ENCODE measurements at places on chromosomes 13 and 19. TPM values are rescaled to one million over a fixed set of nuclear protein-coding genes. Genes with fewer than 3 reads are reported as not detected.

DNA sequence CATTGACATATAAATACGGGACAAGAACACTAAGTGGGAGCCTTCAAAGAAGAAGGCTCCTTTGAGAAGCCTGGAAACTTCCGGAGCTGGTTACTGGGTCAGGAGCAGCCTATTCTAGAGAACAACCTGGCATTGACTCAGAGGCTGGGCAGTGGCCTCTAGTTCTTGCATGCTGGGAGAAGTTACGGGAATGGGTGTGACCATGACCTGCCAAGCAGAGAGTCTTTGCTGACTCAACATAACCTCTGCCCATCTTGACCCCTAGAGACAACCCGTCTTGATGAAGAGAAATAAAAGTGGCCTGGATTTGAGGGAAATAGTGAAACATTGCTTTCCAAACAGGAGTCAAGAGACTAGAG is 21.0 kb downstream of the STARD13 start:
- DNase-seq = no peak

DNA sequence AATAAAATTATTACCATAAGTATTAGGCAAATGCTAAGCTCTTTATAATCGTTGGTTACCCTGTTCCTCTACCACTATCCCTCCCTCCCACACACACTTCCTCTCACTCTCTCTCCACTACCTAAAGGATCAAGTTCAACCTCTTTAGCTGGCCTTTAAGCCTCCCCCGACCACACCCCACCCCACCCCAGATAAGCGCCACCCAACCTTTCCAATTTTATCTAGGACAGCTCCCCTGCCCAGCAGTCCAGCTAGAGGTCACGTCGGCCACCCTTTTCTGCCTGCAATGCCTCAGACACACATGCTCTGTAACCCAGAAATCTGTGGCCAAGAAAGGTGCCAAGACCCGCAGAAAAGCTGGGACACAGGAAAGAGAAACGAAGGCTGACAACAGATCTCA is 1.1 kb downstream of the LYPD4 start:
- no peak for DNase-seq

- no peak for DNase-seq
Measured at GRCh38 chr19:43504426-43505185, at the start of gene PHLDB3. TSS of gene PHLDB3 (minus strand) at chr19:43504746. CDS start at chr19:43504118, 628 bp downstream.

DNA sequence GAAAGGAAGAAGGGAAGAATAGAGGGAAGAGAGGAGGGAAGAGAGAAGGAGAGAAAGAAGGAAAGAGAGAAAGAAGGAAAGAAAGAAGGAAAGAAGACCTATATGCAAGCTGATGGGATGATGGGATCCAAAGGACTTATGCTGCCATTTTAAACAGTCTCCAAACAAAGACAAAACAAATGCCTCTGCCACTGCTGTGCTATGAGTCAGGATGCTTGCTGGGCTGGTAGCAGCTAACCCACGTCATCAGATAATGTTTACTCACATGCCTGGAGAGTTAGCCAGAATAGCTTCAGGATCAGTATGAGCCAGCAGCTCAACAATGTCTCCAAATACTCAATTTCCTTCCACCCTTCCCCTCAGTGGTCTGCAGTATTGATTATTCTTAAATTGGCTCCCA is 12.0 kb upstream of the ZNF274 start:
- no peak for DNase-seq

GRCh38 chr13:47859165-47859564 is 141.9 kb downstream of the SUCLA2 start:
- no peak for DNase-seq

- no peak for DNase-seq
Measured at GRCh38 chr13:29449726-29450125, 145.8 kb downstream of the SLC7A1 start.

DNA sequence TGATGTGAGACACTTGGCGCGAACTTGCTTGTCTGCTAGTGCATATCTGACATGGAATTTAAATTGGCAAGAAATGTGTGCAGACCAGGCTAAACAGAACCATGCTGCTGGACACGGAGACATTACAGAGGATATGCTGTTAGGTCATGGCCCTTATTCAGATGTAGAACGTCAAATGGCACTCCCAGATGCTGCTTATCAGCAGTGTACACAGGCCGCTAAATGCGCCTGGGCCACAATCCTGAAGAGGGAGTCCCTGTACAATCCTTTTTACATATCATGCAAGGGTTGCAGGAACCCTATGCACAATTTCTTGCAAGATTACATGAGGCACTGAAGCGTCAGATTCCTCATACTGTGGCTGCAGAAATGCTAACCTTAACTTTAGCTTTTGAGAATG is 9.3 kb downstream of the ZNF350 start:
- no peak for DNase-seq

GRCh38 chr19:4694211-4694987 is 24.3 kb upstream of the MYDGF start:
- no peak for DNase-seq

DNA sequence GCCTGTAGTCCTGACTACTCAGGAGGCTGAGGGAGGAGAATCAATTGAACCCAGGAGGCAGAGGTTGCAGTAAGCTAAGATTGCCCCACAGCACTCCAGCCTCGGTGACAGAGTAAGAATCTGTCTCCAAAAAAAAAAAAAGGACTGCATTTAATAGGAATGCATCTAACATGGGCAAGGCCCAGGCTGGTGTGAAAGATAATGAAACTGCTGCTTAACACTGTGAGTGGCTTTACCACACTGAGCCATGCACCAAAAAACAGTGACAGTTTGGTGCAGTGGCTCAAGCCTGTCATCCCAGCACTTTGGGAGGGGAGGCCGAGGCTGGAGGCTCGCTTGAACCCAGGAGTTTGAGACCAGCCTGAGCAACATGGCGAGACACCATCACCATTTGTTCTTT is 8.6 kb downstream of the GTF2F1 start:
- no peak for DNase-seq

- no peak for DNase-seq
Measured at GRCh38 chr13:42148538-42148937, 100.1 kb downstream of the DGKH start.

- DNase-seq = no peak
Measured at GRCh38 chr19:9782338-9782737, 13.8 kb upstream of the ZNF846 start.

DNA sequence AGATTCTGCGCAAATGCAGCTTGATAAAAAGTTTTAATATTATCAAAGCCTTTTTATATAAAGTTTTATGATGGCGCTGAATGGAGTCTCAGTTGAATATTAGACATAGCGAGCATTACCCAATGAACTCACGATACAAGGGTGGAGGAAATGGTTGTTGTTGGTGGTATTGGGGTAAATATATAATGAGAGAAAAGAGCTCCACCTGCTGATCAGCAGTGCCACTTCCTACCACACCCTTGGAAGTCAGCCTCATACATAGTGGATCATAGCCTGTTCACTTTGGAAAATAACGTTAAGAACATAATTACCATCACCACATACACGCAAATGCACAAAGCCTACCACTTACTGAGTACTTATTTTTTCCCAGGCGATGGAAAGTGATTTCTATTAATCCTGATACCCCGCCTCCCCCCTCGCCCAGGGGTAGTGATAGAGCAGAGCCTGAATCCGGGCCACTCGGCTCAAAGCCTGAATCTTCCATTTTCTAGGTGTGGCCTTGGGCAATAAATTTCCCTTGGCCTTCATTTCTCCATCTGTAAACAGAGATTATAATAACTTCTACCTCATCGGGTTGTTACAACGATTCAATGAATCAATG is 358.3 kb downstream of the KLF5 start:
- no peak for DNase-seq

GRCh38 chr13:77335543-77335942 is 8.6 kb upstream of the MYCBP2 start:
- no peak for DNase-seq

GRCh38 chr19:33442706-33443105 is 69.2 kb downstream of the CEBPG start:
- no peak for DNase-seq

GRCh38 chr13:103022336-103022735 is 43.9 kb downstream of the SLC10A2 start:
- DNase-seq = no peak

DNA sequence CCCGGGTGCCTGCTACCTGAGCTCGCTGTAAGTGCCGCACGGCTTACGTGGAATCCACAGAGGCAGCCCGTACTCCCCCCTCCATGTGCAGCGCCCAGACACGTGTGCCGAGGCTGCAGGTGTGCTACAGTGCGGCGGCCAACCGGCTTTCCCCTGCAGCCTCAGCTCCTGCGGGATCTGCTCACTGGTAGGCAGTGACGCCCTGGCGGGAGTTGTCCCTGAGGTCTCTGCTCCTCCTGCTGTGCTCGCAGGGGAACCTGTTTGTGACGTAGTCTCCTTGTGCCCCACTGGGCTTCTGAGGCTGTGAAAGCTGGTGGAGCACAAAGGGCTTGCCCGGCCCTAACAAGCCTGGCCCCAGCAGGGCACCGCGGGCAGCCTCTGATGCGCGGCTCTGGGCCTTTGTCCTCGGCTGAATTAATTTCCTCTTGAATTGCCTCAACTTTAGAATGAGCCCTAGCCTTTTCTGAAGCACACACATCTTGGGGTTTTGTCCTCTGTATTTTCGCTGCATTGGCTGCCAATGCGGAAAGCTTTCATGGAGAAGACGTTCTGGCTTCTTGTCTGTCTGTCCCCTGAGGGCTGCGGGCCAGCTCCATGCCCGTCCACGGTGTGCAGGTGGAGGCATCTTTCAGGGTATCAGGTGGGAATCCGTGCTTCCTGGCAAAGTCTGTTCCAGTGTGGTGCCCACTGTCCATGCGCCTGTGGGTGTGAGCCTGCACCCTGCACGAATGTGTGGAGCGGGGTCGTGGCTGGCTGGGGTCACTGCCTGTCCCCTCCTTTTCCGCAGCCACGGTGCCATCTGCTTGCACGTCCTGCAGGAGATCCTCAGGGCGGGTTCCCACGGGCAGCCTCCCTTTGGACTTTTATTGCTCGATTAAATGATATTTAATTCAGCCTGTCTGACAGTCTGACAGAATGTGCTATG is 77.3 kb upstream of the MCF2L start:
- no peak for DNase-seq

DNA sequence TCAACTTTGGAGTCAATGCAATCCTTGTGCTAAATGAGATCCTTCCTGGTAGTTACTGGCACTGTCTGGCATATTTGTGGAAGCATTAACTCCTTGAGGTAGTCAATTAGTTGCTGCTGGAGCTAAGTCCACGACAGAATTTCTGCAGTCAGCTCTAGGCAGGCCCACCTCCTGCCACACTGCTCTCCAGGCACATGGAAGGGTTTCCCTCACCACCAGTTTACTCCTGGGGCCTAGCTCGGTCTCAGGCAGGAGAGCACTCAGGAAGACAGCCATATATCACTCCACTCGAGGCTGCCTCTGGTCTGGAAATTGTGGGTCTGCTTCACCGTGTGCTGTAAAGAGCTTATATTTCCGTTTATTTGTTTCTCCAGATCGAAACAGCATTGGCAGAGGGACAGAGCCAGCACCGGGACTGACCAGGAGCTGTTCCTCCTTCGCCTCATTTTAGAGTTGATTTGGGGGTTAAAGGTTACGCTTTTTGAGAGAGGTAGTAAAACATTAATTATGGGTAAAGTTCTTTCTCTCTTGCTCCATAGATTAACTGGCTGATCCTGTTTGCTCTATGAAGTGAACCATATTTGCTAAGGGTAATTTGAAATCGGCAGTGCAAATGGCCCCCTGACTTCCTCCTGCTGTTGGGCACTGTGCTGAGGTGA is 20.6 kb upstream of the GTF3A start:
- DNase-seq = no peak

- DNase-seq = no peak
Measured at GRCh38 chr13:87089391-87089790, 581.8 kb upstream of the SLITRK5 start.

- no peak for DNase-seq
Measured at GRCh38 chr19:13813147-13813546, 17.9 kb downstream of the ZSWIM4 start.

GRCh38 chr13:54018485-54018884 is 989.9 kb downstream of the OLFM4 start:
- DNase-seq = no peak

DNA sequence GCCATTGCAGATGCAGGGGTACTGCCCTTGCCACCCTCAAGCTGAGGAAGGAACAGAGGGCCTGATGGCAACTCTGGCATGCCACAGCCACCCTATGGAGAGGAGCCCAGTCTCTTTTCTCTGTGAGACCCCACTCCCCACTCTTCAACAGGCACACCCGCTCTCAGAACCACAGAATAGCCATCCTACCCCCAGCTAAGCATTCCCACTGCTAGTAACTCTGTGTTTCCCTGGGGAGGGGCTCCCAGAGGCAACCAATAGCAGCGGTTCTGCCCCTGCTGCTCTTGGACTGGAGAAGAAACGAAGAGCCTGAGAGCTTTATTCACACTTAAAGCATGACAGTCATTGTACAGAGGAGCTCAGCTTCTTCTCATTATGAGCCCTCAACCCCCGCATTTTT is 49.3 kb downstream of the UBL3 start:
- no peak for DNase-seq

GRCh38 chr13:70580825-70581224 is 472.6 kb upstream of the KLHL1 start:
- DNase-seq = no peak

- no peak for DNase-seq
Measured at GRCh38 chr13:90760639-90761038, 586.8 kb upstream of the MIR17HG start.

- DNase-seq = no peak
Measured at GRCh38 chr19:10763828-10764339, 46.0 kb downstream of the DNM2 start.

GRCh38 chr13:26041444-26041843 is 10.4 kb downstream of the SHISA2 start:
- DNase-seq = no peak

The ZNF841 gene
- 46.3 TPM for total RNA-seq

The TMPRSS9 gene
- 0.54 TPM for total RNA-seq

The EDNRB gene
- 27.6 TPM for total RNA-seq

The ELANE gene
- 0.41 TPM for total RNA-seq

The FBN3 gene
- total RNA-seq = not detected

The ZSCAN4 gene
- total RNA-seq = not detected

The APOC4 gene
- not detected for total RNA-seq

The S1PR2 gene
- total RNA-seq = 8.3 TPM

The ZNF471 gene
- total RNA-seq = 6.2 TPM

The ZNF793 gene
- total RNA-seq = 12.1 TPM

The NAPSA gene
- not detected for total RNA-seq

The FBXL12 gene
- 64.8 TPM for total RNA-seq

The LIG1 gene
- total RNA-seq = 5.4 TPM

The RANBP3 gene
- 101 TPM for total RNA-seq

Data from thoracic aorta (tissue), 2 donors.